ENCODE measurements at places on chromosomes 4 and X.
A peak's percentile ranks its signal among the peaks of the same experiment; 100 is the strongest.

DNA sequence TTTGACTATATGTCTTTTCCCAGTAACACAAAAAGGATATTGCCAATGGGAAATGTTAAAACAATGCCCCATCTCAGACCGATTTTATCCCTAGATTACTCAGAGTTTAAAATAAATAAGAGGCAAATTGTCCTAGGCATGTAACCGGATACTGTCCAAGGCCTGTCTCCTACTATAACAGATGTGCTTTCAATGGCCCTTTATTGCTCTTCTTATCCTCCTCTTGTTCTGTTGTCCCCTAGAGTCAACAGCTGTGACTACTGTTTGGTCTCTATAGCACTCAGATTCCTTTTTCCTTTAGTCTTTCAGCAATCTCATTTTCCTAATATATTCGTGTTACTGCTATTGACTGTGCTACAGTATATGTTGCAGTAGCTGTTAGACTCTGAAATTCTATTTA lies 66.8 kb upstream of the PLS3 start:
- DNase-seq: no peak

- no peak for DNase-seq
These were observed 623.1 kb upstream of the CPEB2 start for GRCh38 chr4:14379183-14379582.

GRCh38 chr4:181870326-181870725 lies 372.9 kb upstream of the TENM3 start:
- no peak for DNase-seq

DNA sequence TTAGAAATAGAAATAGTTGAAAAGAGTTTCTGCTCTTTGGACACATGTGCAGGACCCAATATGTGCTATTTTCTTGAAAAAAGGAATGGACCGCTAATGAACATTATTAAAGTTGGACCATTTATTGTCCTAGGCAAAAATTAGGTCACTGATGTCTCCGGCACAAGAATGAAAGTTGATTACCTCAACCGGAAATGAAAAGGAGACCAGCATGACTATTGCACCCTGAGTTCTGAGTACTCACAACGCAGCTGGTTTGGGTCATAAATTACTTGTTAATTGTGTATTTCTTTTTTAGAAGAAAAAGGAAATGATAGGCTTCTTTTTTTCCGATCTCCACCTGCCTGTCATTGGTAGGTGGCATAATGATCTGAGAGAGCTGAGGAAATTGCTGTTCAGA lies 232.7 kb downstream of the ARHGAP24 start:
- no peak for DNase-seq

- DNase-seq: no peak
These were observed 80.0 kb downstream of the ALPK1 start for GRCh38 chr4:112377171-112377570.

GRCh38 chr4:52841682-52842456 lies 20.2 kb upstream of the RASL11B start:
- DNase-seq: no peak

GRCh38 chrX:1330605-1331004 lies 6.0 kb upstream of the IL3RA start:
- no peak for DNase-seq

GRCh38 chrX:100719139-100719538 lies 12.8 kb downstream of the SYTL4 start:
- DNase-seq: no peak

DNA sequence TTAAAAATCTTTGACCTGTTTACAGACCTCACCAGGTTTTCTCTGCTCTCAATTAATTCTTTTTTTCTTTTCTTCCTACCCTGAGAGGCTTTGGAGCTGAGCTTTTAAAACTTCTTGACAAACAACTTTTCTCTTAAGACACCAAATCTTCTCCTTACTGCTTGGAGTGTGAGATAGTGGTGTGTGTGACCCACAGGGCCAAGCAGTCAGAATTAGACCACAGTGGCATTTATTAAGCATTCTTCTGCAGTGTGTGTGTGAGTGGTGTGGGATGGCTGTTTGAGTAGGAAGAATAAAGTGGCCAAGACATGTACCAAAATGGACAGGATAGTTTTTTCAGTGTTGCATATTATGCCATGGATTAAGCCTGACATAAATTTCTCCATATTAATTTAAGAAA lies 665.1 kb downstream of the RAPGEF2 start:
- no peak for DNase-seq

GRCh38 chr4:100907465-100908454 lies 389.9 kb upstream of the EMCN start:
- peak; percentile 31 for DNase-seq

GRCh38 chrX:150854856-150855255 lies 43.6 kb downstream of the CD99L2 start:
- DNase-seq: no peak

- DNase-seq: peak; percentile 80
These were observed at the start of gene OPHN1 for GRCh38 chrX:68433155-68433980. TSS of gene OPHN1 (minus strand) at chrX:68433495. CDS start at chrX:68433020, 475 bp downstream.

DNA sequence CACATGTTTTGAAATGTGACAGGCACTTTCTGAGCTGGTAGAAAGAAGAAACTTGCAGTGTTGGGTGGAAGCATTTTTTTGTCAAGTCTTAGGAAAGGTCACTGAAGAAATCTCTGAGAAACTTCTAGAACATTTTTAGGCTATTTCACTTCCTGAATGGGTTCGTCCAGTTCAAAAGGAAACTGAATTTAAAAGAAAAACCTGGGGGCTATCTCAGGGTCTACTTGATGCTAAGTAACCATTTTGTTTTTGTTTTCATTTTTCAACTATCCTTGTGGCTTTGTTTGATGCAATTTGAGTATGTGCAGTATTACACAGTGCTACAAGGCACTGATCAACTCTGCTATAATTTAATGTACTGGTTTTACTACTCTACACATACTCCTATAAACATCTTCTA lies 34.0 kb upstream of the AMOT start:
- DNase-seq: no peak

GRCh38 chrX:44265559-44265958 lies 77.9 kb downstream of the EFHC2 start:
- DNase-seq: no peak

- DNase-seq: no peak
These were observed 323.0 kb downstream of the HNRNPD start for GRCh38 chr4:82050796-82051195.

DNA sequence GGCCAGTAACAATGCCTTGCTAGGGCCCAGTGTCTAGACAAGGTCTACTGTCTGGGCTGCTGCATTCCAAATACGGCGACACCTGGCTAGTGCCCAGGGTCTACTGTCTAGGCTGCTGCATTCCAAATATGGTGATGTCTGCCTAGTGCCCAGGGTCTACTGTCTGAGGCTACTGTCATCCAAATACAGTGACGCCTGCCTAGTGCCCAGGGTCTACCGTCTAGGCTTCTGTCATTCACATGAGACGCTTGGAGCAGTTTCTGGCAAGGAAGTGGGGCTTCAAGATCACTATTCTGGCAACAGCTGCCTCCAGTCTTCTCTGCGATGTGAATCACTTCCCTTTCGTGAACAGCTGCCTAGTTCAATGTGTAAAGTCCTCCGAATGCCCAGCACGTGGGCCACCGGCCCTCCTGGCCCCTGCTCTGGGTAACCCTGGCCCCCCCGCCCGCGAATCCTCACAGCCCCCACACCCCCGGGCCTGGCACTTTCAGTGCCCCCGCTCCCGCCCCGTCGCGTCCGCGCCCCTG lies 12.7 kb downstream of the ACOX3 start:
- DNase-seq: no peak

DNA sequence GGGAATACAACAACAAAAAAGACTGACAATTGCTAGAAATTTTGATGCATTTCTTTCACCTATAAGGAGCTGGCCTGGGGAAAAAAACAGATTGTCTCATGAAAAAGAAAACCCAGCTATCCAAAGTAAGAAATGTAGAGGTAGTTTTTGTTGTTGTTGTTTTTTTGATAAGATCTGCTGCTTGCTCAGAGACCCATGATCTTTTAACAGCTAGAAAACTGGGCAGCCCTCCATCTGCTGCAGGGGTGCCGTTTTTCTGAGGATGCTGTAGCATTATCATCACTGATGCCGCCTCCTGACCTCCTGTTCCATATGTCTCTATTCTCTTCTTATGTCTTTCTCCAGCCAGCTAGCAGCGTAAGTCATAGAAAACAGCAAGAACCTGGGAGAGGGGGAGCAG lies 98.3 kb downstream of the BMPR1B start:
- no peak for DNase-seq

DNA sequence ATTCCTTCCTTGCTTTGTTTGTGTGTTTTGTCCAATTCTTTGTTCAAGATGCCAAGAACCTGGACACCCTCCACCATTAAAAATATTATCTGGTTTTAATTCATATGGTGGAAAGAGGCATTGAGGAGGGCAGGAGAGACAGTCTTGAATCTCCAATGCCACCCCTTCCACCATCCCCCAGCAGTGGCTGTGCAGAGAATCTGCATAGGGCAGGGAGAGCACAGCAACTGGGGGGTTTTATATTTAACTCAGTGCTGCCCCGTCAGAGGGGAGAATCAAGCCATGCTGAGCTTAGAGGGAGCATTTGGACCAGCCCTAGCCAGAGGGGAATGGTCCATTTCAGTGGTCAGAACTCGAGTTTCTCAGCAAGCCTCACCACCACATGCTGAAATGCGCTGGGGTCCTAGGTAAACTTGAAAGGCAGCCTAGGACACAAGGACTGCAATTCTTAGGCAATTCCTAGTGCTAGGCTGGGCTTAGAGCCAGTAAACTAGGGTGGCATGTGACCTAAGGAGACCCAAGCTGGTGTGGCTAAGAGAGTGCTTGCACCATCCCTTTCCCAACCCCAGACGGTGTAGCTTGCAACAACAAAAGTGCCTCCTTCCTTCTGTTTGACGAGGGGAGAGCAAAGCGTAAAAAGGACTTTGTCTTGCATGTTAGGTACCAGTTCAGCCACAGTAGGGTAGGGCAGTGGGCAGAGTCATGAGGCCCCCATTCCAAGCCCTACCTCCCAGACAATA lies 34.2 kb downstream of the CCDC158 start:
- no peak for DNase-seq

GRCh38 chrX:113473418-113473817 lies 632.8 kb upstream of the AMOT start:
- DNase-seq: no peak

- no peak for DNase-seq
These were observed 4.0 kb upstream of the NEUROG2 start for GRCh38 chr4:112519689-112520597.

- no peak for DNase-seq
These were observed 48.1 kb downstream of the FNIP2 start for GRCh38 chr4:158816955-158817354.

DNA sequence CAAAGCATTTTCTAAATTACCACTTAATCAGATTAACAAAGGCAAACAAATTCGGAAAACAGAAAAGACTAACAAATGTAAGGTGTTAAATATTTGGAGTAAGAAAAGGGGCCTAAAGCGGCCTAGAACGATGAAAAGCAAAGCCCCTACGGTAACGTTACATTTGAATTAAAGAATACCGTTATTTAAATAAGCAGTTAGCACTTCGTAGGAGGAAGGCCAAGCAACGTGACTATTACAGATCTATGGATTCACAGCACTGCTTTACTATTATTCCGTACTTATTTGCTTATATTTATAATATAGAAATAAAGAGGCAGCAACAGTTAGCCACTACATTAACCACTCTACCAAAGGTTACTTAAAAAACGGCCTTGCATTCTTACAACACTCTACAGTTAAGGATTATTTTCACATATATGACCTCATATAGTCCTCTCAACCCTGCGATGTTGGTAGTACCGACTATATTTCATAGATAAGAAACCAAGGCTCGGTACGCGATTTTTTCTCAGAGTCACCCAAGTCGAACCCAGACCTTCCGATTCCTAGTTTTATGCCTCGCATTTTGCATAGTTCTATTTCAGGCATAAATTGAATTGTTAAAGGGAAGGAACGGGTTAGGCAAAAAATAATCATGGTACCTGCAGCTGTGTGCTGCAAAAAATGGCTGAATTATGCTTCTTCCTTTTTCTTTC lies 2.9 kb downstream of the KLHL15 start:
- DNase-seq: no peak

DNA sequence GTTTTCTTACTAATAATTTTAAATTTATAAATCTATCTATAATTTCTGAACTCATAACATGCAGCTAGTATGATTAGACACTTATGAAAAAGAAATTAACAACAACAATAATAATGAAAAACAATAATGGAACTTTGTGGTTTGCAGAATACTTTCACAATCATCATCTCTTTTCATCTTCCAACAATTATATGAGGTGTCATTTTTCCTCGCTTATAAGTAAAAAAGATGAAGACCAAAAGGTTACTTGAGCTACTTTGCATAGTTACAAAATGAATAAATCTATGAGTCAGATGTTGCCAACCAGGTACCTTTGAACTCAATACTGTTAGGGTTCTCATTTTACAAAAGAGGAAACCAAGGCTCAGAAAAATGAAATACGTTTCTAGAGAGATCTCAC lies 98.5 kb upstream of the ELOVL6 start:
- no peak for DNase-seq

DNA sequence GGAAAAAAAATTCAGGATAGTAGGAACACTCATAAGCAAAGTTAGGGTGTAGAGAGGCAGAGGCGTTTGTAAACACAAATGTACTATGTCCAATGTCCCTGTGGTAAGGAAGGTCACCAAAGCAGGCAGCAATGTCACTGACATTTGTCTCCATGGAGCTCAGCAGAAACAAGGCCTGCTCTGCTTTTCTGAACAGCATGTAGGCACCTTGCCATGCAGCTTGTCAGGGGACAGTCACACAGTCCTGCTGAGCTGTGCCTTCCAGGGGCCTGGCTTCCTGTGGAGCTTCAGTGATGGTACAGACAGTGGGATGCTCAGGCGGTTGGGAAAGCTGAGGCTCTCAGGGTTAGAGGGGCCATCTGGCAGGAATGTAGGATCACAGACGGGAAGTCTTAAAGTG lies 74.5 kb upstream of the HS3ST1 start:
- DNase-seq: no peak

GRCh38 chr4:150217808-150218207 lies 139.6 kb downstream of the DCLK2 start:
- no peak for DNase-seq

- DNase-seq: peak; percentile 5
These were observed 509.6 kb upstream of the DIPK2B start for GRCh38 chrX:45710081-45710801.

- no peak for DNase-seq
These were observed 120.7 kb downstream of the UBE2K start for GRCh38 chr4:39818646-39819045.

DNA sequence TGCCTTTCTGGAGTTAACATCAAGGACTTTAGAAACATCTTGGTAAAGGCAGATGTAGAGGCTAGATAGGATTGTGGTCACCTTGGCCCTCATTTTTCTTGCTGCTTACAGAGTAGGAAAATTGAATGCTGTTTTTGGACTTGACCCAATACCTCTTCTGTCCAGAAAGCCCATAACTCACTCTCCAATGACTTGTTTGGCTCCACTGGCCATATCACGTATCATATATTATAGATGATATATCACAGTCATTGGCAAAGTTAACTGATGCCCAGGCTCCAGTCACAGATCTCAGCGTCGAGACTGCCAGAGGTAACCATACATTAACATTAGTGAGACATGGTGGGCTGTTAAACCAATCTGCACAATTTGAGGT lies 88.1 kb upstream of the PLAC1 start:
- no peak for DNase-seq
